ENCODE measurements at places on chromosomes 16 and 17.
A peak's percentile ranks its signal among the peaks of the same experiment; 100 is the strongest.

DNA sequence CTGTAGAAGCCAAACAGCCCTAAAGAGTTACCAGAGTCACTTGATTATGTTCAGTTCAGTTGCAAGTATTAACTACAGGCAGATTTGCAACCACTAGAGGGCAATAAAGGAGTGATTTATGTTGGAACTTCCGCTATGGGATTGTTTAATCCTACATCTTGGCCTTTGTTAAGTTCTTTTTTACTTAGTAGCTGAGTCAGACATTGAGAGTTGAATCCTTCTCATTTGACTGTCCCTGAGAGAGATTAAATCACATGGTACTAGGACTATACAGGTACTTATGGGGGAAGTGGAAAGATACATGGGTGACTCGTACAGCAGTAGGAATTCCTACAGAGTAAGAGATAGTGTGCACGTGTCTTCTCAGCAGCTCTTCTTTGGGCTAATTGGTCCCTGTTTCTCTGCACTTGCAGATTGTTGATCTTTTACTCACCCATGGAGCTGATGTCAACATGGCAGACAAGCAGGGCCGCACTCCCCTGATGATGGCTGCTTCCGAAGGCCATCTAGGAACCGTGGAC, 40.3 kb downstream of the CYB561 start:
- peak; percentile 92 for DNase-seq

GRCh38 chr17:19703828-19704613, 12.4 kb downstream of the SLC47A2 start:
- DNase-seq, result peak; percentile 42

DNA sequence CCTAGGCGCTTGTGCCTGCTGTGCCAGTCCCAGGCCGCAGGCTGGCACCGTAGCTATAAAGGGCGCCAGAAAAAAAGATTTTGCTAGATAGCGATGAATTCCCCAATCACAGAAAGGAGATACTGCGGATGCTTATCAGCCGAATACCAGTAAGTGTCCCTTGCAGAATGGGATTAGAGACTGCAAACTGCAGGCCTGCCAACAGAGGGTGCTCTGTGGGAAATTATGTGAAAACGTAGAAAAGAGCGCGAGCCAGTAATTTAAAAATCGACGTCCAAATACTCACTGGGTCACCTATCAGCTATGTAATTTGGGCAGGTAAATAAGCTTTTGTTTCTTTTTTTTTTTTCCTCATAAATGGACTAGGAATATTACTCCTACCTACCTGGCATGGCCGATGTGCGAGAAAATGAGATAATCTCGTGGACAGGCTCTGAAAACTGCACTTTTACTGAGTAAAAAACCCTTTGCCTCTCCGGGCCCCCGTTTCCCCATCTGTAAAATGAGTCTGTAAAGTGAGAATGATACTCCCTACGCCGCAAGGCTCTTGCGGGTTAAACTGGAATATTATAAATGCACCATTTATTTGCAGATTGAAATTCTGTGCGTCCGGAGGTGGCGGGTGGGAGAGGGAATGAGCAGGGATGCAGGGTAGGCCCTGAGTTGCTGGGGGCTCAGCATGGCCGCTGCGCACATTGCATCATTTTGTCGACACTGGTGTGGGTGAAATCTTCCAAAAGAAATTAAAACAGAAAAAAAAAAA, 1.2 kb upstream of the COG1 start:
- peak; percentile 84 for DNase-seq

DNA sequence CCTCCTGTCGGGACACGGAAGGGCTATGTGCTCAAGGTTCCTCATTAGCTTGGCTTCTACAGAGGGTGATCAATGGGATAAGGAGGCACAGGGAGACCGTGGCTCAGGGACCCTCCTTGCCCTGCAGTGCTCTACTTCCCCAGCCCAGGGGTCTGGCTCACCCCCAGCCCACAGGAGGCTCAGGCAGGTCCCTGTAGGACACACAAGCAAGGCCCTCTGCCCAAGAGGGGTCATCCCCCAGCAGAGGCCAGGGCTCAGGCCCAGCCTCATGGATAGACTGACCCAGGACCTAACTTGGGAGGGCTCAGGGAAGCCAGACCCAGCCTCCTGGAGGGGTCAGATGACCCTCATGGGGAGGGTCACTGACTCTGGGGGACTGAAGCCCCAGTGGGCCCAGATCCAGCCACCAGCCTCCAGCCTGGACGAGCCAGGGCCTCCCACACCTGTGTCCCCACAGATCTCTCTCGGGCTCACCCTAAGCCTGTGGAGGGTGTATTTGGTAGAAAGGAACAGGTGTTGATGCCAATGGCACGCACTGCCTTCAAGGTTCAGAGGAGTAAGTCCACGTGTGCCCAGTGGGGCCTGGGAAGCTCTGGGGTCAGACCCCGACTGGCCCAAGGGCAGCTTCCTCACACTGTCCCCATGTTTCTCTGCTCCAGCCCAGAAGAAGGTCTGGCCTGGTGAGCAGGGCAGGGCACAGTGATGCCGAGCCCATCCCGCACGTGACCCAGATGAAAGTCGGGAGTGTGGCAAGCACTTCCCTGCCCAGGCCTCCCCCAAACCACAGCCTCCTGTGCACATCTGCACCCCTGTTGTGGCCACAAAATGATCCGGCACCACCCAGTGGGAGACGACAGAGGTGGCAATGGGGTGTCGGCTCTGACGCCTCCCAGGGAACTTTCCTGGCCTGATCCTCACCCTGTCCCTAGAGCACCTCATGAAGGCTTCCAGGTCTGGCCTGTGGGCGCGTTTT, 10.9 kb upstream of the KRTAP17-1 start:
- no peak for DNase-seq
